Activated CD4-positive, CD25-positive, alpha-beta regulatory T cell treated with anti-CD3 and anti-CD28 coated beads, Interleukin-2, amount 50 U/mL, for 24 hours (primary cell): ENCODE measurements at places on chromosomes 3 and 15.

DNA sequence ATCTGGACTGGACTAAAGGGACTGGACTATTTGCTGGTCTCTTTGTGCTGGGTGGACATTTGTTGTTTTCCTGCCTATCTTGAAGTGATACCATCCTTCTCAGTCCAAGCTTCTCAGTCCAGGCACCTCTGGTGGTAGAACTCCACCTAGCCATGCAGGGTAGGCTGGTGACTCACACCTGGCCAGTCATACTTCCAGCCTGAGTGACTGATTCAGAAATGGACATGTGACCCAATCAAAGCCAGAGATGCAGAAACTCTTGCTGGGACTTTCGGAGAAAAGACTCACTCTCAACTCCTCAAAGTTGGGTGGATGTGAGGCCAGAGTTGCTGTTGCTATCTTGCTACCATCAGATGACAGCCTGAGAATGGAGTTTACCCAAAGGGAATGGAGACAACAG is 5.6 kb upstream of the ASB14 start:
- ATAC-seq = peak; percentile 51

DNA sequence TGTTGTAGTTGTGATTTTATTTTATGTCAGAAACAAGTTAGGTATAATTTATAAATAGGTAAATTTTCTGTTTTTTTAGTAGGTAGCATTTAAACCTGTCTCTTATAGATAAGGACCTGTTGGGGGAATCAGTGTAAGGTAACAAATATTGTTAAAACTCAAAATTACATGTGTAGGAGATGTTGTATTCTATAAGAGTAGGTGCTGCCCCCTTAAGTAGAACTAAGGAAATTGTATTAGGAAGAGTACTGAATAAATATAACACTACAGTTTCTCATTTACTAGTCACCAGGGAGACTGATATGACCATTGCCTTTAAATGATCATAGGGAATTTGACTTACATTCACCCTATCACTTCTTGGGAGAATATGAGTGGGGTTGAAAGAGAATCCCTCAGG is 31.2 kb downstream of the SLC25A36 start:
- ATAC-seq = no peak

DNA sequence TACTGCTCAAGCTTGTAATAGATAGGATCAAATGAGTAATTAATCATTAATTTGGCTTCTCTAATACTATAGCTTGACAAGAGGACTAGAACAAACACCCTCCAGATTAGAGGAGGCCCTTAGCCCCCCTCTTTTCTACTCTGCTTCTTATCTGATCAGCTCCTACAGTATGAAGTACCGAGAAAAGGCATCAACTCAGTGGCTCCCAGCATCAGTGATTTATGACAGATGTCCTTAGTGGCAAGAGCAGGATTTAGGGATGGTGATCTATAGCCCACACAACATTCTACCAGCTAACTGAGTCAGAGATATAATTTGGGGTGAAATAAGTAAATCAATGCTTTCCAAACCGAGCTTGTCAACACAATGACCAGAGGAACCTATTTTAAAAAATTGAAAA is 541.1 kb downstream of the NLGN1 start:
- no peak for ATAC-seq

DNA sequence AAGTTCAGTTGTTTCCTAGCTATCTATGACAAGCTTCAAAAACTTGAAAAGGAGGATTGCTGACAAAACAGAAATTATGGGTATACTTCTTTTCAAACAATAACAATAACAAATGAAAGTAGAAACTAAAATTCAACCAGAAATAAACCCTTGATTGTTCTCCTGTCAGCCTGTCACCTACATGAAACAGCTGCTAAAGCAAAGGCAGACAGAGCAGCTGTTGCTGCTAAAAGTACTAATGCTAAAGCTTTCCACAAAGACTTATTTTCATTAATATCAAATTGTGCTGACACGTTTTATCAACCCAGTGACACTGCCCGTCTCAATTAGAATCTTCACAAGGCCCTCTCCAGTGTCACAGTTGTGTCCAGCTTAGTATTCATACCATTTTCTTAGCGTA is 533.2 kb upstream of the GBE1 start:
- ATAC-seq = no peak

GRCh38 chr15:99909592-99910295 is 176.5 kb upstream of the LYSMD4 start:
- ATAC-seq = no peak

- ATAC-seq = no peak
Observed at GRCh38 chr15:89247446-89247845, 3.7 kb downstream of the FANCI start.

DNA sequence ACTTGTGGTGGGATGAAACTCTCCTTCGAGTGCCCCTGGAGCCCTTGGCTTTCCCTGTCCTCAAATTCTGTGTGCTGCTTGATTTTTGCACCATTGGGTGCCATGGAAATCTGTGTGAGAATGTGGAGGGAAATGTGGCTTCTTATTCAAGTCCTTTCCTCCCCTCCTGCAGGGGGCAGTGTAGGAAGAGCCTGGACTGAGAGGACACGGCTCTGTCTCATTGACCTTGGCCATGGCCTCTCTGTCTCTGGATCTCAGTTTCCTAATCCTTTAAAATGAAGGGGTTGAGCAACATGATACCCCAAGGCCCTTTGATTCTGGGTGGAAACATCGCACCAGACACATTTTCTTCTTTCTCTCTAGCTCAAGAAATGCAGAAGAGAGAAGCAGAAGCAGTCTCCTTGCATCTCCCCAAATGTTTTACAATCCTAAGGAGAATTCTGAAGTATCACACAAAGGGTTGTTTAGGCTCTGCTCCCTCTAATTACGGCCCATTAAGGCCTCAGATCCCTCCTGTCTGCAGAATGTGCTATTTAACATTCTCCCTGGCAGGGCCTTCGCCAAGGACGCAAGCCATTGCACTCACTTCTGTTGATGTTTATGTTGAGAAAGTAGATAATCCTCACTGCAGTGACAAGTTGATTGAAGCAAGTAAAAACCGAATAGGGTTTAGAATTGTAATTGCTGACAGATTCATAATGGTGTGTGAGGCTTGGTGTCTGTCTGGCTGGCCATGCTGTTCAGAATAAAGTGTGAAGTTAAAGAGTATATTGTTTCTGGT is 169.1 kb downstream of the TPRG1 start:
- no peak for ATAC-seq

- no peak for ATAC-seq
Observed at GRCh38 chr3:1787094-1787493, 311.6 kb upstream of the CNTN4 start.

- ATAC-seq = no peak
Observed at GRCh38 chr3:114741066-114741465, 406.0 kb downstream of the ZBTB20 start.

DNA sequence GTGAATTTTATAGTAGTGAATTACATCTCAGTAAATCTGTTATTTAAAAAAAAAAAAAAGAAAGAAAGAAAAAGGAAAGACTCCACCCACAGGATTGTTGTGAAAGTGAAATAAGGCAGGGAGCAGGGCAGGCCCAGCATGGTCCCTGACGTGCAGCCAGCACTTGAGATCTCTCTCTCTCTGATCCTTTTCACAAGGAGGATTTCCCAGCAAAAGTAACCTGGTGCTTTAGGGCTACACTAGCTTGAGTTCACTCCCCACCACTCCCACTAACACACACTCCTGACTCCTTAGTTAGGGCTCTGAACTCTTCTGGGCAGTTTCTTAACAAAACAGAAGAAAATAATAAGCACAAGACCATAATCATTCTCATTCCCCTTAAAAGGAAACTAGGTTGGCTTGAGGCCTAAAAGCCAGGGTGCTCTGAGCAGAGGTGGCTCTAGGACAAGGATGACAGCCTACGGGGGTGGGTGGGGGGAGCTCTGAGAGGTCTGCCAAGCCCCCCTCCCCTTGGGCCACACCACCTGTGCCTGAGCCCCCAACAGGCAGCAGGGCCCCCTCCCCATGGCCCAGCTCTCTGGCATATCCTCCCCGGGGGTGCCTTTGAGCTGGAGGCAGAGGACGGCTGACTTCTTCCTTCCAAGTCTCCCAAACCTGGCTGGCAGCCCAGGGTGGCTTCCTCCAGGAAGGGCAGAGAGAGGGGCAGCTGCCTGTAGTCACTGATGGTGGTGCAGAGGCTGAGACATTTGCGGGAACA is 856 bp downstream of the TMEM40 start:
- ATAC-seq = no peak

- no peak for ATAC-seq
Observed at GRCh38 chr3:183181606-183182005, 19.1 kb upstream of the LAMP3 start.

- ATAC-seq = no peak
Observed at GRCh38 chr15:100508641-100509300, 20.0 kb downstream of the CERS3 start.

- no peak for ATAC-seq
Observed at GRCh38 chr3:14430706-14431451, 28.5 kb downstream of the SLC6A6 start.

GRCh38 chr15:82611348-82611747 is 35.8 kb downstream of the CPEB1 start:
- ATAC-seq = no peak

GRCh38 chr15:32877252-32878019 is 159.6 kb downstream of the GREM1 start:
- ATAC-seq = no peak

DNA sequence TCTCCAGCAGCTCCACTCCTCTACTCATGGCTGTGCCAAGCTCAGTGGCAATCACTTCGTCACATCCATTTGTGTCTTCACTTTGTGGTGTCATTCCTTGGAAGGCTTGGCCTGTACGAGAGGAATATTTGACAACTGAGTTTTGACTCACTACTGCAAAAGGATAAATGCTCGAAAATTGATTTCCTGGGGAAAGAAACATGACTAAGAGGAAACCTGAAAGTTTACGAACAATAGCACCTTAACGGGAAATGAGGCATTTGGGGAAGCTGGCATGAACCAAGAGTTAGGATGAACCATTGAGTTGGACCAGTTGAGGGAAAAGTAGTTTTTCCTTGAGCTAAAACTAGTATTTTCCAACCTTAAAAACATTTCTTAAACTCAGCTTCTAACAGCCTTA is 74.2 kb upstream of the ABHD17C start:
- ATAC-seq = no peak

GRCh38 chr3:165133188-165133899 is 55.0 kb upstream of the SI start:
- ATAC-seq = no peak

GRCh38 chr15:90031231-90031791 is 30.2 kb downstream of the ZNF710 start:
- peak; percentile 52 for ATAC-seq

- ATAC-seq = no peak
Observed at GRCh38 chr3:39707314-39707909, 102.0 kb upstream of the MYRIP start.

DNA sequence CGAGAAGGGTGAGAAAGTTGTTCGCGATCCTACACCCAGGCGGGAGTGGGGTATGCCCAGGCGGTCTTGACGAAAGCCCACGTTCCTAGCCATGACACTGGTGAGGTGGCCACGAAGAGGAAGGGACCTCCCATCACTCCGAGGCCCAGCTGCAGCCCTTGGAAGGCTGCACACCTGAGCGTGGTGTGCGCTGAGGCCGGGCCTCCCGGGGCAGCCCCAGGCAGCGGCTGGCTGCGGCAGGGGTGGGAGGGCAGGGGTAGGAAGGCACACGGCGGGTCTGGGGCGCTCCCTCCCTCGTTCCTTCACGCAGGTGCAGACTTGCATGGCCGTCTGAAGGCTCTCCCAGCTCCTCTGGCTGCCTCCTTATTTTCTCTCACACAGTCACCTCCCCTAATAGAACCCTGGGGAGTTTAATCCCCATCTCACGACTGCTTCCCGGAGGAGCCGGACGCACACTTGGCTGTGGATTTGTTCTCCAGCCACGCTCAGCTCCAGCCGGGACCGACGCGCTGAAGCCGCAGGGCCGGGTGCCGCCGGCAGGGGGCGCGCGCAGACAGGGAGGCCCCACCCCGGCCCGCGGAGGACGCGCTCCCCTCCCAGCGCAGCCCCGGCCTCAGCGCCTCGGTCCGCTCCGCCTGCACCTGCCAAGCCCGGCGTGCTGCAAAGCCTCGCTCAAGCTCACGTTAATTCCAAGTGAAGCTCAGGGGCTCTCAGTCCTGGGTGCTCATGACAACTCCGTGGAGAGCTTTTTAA is 37.8 kb upstream of the MUC4 start:
- no peak for ATAC-seq

GRCh38 chr3:107752202-107752990 is 229.6 kb downstream of the BBX start:
- ATAC-seq = no peak

- ATAC-seq = no peak
Observed at GRCh38 chr15:34243226-34243625, 18.4 kb downstream of the EMC4 start.

- no peak for ATAC-seq
Observed at GRCh38 chr3:37308247-37308646, 133.9 kb upstream of the LRRFIP2 start.

- no peak for ATAC-seq
Observed at GRCh38 chr3:54954521-54954920, 26.7 kb upstream of the LRTM1 start.

DNA sequence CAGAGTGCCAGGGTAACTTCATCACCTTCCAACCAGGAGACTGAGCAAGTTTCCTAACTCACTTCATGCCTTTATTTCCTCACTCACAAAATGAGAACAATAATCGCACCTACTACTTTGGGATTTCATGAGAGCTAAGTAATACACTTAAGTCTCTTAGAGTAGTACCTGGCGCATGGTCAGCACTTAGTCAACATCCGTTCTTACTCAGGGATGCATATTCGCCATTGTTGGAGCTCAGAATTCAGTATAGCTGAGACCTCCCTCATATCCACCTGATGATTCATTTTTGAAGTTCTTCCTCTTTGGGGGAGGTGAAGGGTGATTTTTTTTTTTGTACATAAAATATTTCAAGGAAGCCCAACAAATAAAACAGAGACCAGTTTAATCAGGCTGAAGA is 188.2 kb downstream of the AGBL1 start:
- ATAC-seq = no peak

- no peak for ATAC-seq
Observed at GRCh38 chr3:175257123-175257522, 398.0 kb downstream of the NAALADL2 start.

DNA sequence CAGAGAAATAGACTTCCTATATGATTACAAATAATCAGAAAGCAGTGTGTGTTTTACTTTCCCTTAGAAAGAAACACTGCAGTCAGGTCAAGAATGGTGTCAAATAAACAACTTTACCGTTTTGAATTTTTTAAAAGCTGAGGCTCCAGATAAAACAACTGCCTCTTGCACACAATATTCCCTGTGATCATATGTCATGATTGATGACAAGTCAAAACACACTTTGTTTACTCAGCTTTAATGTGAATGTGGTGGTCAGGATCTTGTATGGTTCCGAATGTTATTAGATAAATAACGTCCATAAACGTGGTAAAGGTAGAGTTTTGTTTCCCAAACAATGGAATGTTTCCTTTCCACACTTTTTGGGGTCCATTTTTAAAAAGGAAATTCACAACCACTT is 428.4 kb upstream of the MDFIC2 start:
- no peak for ATAC-seq

DNA sequence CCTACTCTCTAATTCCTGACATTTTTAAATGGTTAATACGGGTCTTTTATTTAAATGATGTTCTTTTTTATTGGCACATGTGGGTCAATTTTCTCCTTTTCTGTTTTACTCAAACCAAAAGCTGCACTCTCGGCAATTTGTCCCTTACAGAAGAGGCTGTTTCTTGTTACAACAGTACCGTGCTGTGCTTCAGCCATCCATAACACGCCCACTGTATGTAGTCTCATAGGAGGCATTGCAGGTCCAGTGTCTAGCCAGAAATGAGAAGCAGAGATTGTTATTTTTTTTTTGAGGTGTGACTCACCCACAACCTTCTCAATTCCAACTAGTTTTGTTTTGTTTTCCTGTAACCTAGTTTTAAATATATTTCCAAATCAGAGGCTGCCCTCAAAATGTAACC is 164.6 kb downstream of the GMNC start:
- ATAC-seq = no peak

- no peak for ATAC-seq
Observed at GRCh38 chr3:117355566-117355965, 646.0 kb downstream of the TUSC7 start.
